D721Med (cell line): ENCODE measurements at places on chromosomes 16 and 17.

GRCh38 chr16:54936979-54937670, 6.5 kb downstream of the IRX5 start:
- DNase-seq = no peak

GRCh38 chr16:15979801-15980200, 30.4 kb downstream of the ABCC1 start:
- DNase-seq = no peak

DNA sequence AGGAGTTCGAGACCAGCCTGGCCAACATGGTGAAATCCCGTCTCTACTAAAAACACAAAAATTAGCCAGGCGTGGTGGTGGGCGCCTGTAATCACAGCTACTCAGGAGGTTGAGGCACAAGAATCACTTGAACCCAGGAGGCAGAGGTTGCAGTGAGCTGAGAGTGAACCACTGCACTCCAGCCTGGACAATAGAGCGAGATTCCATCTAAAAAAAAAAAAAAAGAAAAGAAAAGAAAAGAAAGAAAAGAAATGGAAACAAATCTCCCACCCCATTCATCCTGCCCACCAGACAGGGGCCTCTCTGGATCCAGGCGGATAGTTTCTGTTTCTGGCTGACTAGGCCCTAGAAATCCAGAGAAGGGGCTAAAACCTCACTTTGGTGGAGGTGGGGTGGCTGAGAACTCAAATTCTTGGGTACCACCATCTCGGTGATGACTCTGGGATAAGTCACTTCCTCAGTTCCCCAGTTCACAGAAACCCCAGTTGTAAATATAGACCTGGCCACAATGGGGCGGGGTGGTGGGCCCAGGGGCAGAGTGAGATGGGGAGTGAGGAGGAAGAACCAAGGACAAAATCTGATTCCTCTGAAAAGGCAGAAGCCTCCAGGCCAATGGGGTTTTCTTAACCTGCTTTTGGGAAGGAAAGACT, 22.2 kb downstream of the SOCS1 start:
- DNase-seq = no peak

DNA sequence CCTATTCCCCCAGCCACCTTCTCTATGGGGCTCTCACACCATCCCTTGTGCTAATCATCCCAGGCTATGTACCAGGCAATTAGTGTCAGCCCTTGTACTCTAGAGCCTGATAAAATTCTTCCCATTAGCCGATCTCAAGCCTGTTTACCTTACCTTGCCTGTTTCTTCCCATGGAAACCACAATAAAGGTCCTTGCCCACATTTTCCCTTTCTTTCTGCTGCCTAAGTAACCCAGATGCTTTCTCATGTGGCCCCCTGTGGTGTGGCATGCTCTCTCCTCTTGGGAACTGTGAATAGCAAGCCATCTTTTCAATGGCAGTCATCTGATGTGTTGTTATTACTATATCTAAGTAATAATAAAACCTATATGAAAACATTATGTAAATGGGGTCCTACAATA, 265.8 kb upstream of the ELAC2 start:
- DNase-seq = no peak

DNA sequence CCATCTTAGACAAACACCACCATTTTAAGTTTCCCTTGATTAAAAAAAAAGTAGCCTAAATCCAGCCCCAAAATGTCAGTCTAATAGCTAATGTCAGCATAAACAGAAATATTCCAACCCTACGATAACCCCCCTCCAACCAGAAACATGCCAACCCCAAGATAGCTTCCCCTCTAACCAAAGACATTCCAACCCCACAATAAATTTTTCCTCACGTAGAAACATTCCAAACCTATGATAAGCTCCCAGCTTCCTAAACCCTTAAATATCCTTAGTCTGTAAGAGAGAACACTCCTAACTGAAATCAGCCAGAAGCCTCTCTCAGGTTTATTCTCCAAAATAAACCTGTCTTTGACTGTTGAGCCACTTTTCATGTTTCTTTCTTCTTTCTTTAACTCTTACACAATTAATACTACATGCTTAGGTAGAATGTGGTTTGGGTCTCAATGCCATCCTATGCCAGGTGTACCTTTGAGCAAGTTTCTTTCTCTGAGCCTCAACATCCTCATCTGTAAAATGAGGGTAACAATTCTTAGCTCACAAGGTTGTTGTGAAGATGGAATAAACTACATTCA, 10.5 kb upstream of the KRT38 start:
- no peak for DNase-seq

GRCh38 chr17:39629494-39629880, 2.7 kb downstream of the PPP1R1B start:
- no peak for DNase-seq
